ENCODE measurements at places on chromosomes 7 and 10. TPM values are rescaled to one million over a fixed set of nuclear protein-coding genes. Genes with fewer than 3 reads are reported as not detected.

SFTPA2 gene
- total RNA-seq: not detected

EGFR gene
- 48.1 TPM for total RNA-seq

THNSL1 gene
- total RNA-seq: 0.58 TPM

ANXA8 gene
- total RNA-seq: 1.4 TPM

ACBD7 gene
- 1.6 TPM for total RNA-seq

DGKB gene
- total RNA-seq: not detected

- no peak for DNase-seq
Measured at GRCh38 chr7:22611758-22612079, 111.7 kb upstream of the STEAP1B start.

GRCh38 chr10:73586583-73586984 lies 4.6 kb downstream of the USP54 start:
- no peak for DNase-seq

GRCh38 chr10:117652228-117653169 lies 110.0 kb downstream of the EMX2 start:
- DNase-seq: no peak

GRCh38 chr10:639751-640672 lies 49.5 kb downstream of the DIP2C start:
- DNase-seq: no peak

DNA sequence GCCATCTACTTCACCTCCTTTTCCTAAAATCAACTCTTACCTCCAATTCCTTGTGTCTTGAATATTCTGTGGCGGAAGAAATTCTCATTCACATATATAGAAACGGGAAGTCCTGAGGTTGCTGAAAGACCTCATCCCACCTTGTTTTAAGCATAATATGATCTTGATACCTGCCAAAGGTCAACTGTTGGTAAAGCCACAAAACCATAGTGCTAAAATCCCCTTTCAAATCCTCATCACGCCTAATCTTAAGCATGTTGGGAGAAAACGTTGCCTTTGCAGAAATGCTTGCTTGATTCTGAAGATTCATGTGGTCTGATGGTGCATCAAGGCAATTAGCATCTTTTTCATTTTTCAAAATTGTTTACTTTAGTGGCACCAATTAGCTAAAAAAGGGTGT lies 8.5 kb downstream of the ANKRD22 start:
- no peak for DNase-seq

DNA sequence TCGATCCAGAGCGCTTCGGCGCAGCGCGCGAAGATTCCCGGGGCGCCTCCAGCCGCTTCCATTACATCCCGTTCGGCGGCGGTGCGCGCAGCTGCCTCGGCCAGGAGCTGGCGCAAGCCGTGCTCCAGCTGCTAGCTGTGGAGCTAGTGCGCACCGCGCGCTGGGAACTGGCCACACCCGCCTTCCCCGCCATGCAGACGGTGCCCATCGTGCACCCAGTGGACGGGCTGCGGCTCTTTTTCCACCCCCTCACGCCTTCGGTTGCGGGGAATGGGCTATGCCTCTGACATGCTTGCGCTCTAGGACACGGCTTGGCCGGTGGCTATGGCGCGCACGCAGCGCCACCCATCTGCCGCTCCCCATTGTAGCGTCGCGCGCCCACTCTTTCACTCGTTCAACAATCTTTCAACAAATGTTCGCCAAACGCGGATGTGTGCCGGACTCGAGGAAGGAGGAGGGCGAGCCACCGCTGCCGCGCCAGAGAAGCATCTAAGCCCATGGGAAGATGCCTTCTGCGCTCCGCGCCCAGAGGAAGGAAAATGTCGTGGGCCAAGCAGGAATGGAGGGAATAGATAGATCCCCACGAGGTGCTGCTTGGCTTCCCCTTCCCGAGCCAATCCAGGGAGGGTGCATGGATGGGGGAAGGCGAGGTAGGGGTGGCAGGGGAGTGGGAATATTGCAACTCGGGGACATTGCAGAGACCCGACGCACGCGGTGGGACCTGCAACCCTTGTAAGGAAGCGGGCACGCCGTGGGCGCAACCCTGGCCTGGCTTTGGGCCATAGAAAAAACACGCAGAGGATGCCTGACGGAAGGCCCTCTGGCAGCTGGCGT lies 5.1 kb upstream of the CYP26A1 start:
- DNase-seq: no peak

DNA sequence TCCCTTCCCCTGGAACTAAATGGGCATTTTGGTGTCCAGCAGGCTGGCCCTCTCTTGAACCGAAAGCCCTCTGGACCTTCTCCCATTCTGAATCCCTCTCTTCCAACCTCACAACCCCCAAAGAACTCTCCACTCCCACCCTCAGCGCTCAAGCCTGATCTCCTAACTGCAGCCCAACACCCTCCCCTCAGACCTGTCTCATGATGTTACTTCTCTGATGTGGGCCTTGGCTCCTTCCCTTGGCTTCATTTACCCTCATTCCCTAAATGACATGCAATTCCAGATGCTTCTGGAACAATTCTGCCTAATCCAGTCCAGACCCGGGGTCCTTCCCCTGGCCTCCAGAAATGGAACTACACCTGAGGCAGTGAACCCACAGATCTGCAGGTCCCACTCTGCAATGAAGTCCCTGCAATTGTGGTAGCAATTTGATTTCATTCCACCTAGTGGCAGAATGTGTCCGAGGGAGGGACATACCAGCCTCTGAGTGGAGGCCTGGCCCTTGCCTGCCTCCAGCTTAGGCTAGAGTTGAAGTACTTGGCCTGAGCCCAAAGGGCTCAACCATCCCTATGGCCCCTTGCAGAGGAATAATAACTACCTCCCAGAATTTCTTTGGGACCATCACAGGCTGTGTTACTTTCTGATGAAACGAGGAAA lies 4.1 kb upstream of the CEP41 start:
- no peak for DNase-seq

GRCh38 chr10:76881477-76882220 lies 756.0 kb downstream of the KCNMA1 start:
- no peak for DNase-seq

- no peak for DNase-seq
Measured at GRCh38 chr7:47298636-47299035, 283.3 kb downstream of the TNS3 start.

- DNase-seq: no peak
Measured at GRCh38 chr7:12287901-12288300, 76.8 kb downstream of the TMEM106B start.

- no peak for DNase-seq
Measured at GRCh38 chr7:120725376-120726039, 132.4 kb downstream of the TSPAN12 start.

DNA sequence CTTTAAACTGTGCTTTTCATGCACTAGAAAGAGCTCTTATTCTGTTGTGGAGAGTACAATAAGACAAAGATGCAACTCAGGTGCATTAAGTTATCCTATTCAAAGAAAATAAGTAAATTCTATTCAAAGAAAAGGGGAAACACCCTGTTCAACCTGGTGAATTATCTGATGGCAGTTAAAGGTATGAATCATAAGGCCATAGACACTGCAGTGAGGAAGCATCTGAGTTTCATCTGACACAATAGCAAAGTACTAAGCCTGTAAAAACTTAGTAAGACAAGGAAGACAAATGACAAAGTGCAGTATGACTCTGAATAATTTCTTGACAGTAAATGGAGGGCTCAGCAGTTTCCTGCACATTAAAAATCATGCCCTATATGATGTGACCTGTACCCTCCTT lies 91.0 kb upstream of the LRRTM3 start:
- no peak for DNase-seq

GRCh38 chr10:5364374-5364773 lies 392 bp upstream of the UCN3 start:
- DNase-seq: no peak

DNA sequence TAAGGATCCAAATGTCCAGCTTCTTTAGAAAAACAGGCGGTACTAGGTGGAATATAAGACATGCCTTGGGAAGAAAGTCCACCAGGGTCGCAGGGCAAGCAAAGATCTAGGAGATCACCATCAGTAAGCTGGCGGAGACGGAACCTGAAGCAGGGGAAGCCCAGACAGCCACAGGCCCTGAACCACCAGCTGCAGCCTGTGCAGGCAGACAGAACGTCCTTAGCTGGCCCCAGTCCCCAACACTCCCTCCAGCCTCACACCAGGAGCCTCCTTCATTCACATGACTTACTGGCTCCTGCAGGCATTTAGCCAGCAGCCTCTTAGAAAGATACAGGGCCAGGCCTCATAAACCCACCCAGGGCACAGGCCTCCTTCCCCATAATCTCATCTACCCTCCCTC lies 17.4 kb downstream of the RGS10 start:
- DNase-seq: no peak

GRCh38 chr7:7779888-7780287 lies 61.5 kb upstream of the RPA3 start:
- no peak for DNase-seq

DNA sequence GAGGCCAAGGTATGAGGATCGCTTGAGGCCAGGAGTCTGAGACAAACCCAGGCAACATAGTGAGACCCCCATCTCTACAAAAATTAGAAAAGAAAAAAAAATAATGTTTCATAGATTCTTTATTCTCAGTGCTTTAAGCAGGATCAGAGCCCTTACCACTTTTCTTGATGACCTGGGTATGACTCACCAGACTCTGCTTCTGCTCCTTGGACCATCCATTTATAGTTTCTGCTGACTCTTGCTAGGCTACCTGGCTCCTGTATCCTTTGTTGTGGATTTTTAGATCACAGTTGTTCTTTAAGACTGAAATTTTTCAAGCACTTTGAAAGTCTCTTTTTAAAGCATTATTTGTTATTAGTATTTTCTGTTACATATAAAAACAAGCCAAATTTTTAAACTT lies 411.1 kb downstream of the GFRA1 start:
- DNase-seq: peak; percentile 18

GRCh38 chr7:70380421-70381015 lies 751.4 kb upstream of the GALNT17 start:
- DNase-seq: no peak

- no peak for DNase-seq
Measured at GRCh38 chr10:102782673-102783551, 39.2 kb downstream of the WBP1L start.

- DNase-seq: peak; percentile 29
Measured at GRCh38 chr7:116138202-116138801, 72.0 kb upstream of the TES start.

All from epithelial cell of proximal tubule (primary cell).